Upper lobe of right lung (tissue), 1 donor: ENCODE measurements at places on chromosomes 6 and 20. TPM values are rescaled to one million over a fixed set of nuclear protein-coding genes. Genes with fewer than 3 reads are reported as not detected.

- no peak for DNase-seq
These were observed 665.1 kb downstream of the RNF144B start for GRCh38 chr6:19052219-19052618.

DNA sequence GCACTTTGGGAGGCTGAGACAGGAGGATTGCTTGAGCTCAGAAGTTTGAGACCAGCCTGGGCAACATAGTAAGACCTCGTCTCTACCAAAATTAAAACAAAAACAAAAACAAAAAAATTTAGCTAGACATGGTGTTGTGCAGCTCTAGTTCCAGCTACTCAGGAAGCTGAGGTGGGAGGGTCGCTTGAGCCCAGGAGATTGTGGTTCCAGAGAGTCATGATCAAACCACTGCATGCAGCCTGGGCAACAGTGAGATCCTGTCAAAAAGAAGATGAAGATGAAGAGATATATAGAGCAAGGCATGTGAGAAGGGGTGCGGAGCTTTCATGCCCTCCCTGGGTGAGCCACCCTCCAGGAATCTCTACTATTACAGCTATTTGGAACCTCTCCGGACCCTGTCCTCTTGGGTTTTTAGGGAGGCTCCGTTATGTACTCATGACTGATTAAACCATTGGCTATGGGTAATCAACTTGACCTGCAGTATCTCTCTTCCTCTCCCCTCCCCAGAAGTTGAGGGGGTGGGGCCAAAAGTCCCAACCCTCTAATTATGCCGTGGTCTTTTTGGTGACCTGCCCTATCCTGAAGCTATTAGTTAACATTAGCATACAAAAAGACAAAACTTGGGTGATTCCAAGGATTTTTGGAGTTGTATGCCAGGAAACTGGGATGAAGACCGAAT, 9.0 kb downstream of the POLH start:
- DNase-seq, result no peak

DNA sequence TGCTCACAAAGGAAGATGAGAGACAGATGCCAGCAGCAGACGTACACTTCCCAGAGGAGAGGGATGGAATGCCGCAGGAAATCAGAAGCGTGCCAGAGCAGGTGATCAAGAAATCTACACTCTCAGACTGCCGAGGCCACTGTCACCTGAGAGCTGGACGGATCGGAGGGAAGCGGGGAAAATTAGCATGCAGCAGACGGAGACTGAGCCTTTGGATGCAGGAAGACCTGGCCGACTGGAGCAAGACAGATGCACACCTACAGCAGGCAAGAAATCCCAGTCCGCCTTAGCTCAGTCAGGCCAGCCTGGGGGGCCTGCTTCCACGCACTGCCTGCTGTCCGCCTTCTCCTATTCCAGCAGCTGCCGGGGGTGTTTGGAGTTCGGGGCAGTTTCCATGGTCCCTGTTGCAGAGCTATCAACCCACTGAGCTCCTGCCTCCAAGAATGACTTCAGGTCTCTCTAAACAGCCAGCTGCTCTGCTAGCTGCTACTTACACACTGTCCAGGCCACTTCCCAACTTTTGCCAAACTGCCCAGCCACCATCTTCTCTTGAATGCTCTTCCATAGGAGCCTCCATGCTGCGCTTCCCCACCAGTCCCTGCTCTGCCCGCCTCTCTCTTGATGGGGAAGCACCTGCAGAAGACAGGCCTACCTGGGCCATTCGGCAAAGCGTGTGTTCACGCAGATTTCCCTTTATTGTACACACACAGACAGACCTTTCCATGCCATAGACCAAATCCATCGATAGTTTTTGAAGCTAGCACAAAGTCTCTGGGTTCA, 368.5 kb downstream of the ZFAND3 start:
- no peak for DNase-seq

GRCh38 chr6:151885234-151885633, 77.8 kb downstream of the ESR1 start:
- no peak for DNase-seq

- no peak for DNase-seq
These were observed 28.6 kb downstream of the RALY start for GRCh38 chr20:34022151-34022838.

DNA sequence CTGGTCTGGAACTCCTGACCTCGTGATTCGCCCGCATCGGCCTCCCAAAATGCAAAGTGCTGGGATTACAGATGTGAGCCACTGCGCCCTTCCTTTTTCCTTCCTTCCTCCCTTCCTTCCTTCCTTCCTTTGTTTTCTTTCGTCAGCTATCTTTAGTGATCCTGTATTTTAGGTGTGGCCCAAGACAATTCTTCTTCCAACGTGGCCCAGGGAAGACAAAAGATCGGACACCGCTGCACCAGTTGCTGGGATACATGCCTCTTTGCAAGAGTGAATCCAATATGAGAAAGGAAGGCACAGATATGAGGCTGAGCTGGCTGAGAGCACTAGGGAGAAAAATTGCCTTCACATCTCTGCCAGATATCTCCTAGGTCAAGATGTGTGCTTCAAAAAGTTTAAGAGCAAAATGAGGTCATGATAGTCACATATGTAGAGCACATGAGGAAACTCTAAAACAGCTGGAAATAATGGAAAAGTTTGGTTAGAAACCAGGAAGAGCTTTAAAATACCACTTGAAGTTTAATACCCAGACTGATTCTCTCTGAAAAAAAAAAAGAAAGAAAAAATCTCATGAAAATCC, 41.8 kb downstream of the OR2B2 start:
- no peak for DNase-seq

GRCh38 chr6:122347280-122347679, 52.2 kb upstream of the HSF2 start:
- DNase-seq, result no peak

DNA sequence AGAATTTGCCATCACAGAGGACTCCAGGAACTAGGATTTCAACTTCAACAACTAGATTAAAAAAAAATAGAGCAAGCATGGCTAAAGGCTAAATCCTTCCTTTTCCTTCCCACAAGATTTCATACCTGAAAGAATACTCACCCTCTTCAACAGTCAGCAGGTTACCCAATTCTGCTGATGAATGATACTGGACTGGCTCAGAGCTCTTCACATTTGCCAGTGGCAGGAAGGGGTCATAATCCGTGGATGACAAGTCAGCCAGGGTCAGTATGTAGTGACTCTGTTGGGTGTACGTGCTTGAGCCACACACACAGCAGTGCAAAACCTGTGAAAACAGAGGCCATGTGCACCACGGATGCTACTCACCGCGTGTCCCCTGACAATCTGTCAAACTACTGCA, 152.9 kb downstream of the INSM1 start:
- DNase-seq, result no peak

DNA sequence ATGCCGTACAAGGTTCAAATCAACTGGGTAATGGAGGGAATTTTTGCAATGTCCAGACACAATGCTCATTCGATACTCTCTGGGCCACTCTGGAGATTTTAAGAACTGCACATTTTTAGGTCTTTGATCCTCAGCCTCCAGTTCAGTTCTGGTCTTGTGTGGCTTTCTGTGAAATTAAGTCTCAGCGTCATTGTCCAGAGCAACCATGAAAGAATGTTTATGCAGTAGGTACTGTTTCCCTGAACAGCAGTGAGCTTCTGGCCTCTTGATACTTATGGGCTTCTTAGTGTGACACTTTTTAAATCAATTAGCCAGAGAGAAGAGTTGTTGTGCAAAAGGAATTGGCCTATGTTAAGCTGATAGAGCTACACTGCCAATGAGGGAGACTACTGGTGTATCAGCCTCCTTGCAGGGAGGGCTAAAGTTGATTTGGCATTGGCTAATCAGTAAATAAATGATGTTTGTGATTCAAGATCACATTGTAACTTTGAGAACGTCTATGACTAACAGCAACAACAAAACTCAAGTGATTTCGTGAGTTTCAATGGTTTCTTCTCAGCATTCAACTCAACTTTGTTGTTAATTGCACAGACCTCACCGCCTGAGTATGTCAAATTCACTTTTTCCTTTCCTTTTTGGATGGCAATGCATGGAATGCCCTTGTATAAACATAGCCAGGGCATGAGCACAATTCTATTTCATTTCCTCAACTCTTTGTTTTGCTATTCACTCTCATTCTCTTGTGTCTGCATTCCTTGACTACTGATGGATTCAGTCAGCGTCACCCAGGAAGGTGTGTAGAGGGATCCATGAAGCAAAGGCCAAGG, 85.1 kb downstream of the GJA1 start:
- no peak for DNase-seq

- no peak for DNase-seq
These were observed 293.5 kb upstream of the FERMT1 start for GRCh38 chr20:6416371-6416770.

- no peak for DNase-seq
These were observed 2.6 kb downstream of the TDRD6 start for GRCh38 chr6:46690141-46690755.

GRCh38 chr6:168015009-168015408, 17.5 kb downstream of the KIF25 start:
- DNase-seq, result no peak

GRCh38 chr6:90459225-90459758, 127.6 kb downstream of the MAP3K7 start:
- DNase-seq, result no peak

DNA sequence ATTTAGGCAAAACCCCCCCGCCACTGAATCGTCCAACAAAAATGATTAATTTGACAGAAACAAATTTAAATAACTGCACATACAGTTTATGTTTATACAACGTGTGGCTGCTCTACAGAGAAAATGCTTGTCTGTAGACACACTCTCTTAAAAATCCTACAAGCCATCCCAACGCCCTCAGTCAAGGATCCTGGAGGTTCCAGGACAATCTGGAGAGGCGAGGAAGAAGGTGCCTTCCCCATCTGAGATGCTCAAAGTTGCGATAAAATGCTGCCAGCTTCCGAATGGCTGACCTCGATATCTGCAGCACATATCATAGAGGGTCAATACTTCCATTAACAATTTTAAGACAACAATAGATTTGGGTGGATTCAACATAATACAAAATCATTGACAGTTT, 25.3 kb downstream of the ZNF217 start:
- DNase-seq, result no peak

GRCh38 chr6:106087548-106088325, 1.6 kb downstream of the PRDM1 start:
- DNase-seq, result no peak

DNA sequence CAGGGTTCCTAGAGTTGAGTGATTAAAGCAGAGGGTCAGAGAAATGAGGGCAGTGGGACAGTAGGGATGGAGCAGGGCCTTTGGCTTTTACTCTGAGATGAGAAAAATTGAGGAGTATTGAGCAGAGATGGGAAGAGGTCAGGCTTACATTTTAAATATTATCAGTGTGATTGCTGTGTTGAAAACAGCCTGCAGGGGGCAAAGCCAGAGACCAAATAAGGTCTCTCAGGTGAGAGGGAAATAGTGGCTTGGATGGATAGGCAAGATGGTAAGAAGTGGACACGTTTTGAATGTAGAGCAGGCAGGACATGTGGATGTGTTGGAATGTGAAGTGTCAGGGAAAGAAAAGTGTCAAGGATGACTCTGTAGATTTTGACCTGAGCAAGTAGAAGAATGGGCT, 105.0 kb upstream of the MAP3K7 start:
- DNase-seq, result no peak

- DNase-seq, result no peak
These were observed 53.2 kb downstream of the RFPL4B start for GRCh38 chr6:112400282-112400681.

REM1 gene
- total RNA-seq, result 4.0 TPM

APOBEC2 gene
- not detected for total RNA-seq

PRPH2 gene
- 1.2 TPM for total RNA-seq

CLPSL2 gene
- total RNA-seq, result not detected

POM121L2 gene
- total RNA-seq, result not detected

KIAA0408 gene
- total RNA-seq, result 55.0 TPM

TGM3 gene
- total RNA-seq, result not detected

METTL24 gene
- total RNA-seq, result 3.7 TPM
